T-helper 2 cell treated with Interferon-gamma antibody and Interleukin-4, amounts not matched to agents 5 μg/mL and 100 μg/mL, for 36 hours (primary cell): ENCODE measurements at places on chromosomes 7 and 10.

DNA sequence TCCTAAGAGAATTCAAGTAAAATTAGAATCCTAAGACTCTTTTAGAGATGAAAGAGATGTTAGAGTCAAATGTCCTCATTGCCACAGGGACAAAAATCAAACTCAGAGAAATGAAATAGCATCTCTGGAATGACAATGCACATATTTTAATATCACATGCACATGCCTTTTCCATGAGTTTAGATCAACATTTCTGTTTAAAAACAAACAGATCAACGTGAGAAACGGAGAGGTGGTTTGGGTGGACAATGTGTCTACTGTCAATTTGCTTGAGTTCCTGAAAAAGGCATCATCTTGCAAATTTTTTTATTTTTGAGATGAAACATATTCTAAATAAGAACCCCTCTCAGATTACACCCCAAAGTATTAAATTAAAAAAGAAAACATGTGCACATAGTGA lies 130.0 kb downstream of the CHRM2 start:
- no peaks in the 10 kb centered on the region for H3K27me3 ChIP-seq
- H3K27ac ChIP-seq: no peak overlapping the region
- no peaks in the 10 kb centered on the region for H3K36me3 ChIP-seq
- H3K4me3 ChIP-seq: no peak overlapping the region

DNA sequence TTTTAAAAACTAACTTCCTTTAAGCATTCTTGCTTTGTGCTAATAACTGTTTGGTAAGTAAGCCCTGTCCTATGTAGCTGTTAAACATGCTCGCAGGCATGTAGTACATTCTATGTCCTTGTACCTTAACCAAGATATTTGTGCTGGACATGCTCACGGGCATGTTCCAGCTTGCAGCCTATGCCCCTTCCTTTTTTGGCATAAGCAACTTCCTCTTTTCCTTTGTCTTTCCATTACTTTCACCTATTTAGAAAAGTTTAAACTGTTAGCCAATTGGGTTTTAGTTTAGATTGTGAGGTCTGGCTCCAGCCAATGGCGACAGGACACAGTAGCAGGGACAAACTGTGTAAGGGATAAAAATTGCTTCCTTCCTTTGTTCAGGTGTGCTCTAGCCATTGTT lies 14.4 kb upstream of the APBB1IP start:
- no peaks in the 10 kb centered on the region for H3K36me3 ChIP-seq
- peaks cover 7% of the 10 kb centered on the region for H3K27me3 ChIP-seq
- peaks cover under 1% of the 10 kb centered on the region for H3K4me1 ChIP-seq
- H3K4me3 ChIP-seq: no peak overlapping the region
- H3K27ac ChIP-seq: no peak overlapping the region

DNA sequence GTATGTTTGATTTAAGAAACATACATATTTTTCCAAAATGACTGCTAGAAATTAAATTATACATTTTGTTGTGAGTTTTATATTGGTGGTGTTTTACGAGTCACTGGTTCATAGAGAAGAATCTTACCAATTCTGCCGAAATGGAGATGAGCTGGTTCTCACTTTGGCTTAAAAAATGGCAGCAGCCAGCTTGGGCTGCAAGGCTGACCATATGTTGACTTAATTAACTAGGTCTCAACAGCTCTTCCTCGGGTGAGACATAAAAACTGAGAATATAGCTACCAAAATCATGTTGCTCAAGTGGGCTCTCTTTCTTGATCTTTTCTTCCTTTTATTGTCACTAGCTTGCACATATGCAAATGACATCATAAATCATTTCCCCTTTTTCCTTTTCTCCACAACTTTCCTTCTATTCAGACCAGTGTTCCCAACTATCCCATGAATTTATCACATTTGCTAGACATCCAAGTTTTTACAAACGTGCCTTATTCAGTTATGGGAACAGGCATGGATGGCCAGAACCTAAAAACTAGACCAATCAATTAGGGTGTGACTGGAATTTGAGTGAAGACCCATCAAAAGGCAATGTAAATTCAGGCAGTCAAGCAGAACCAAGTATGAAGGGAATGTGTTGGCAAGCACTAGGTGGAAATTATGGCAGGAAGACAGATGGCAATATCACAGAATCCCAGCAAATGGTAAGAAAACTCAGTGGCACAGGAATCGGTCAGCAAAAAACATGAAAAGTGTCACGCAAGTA lies 6.4 kb upstream of the TSPAN12 start:
- H3K4me1 ChIP-seq: no peaks in the 10 kb centered on the region
- H3K27ac ChIP-seq: no peak overlapping the region
- peaks cover 40% of the 10 kb centered on the region for H3K27me3 ChIP-seq
- H3K36me3 ChIP-seq: no peaks in the 10 kb centered on the region
- DNase-seq: no peak

- H3K27me3 ChIP-seq: no peaks in the 10 kb centered on the region
- no peak for DNase-seq
- H3K4me1 ChIP-seq: peaks cover 63% of the 10 kb centered on the region
- H3K4me3 ChIP-seq: peak overlapping the region; percentile 24
- H3K27ac ChIP-seq: peak overlapping the region; percentile 33
- H3K36me3 ChIP-seq: peaks cover 26% of the 10 kb centered on the region
These were observed 21.7 kb downstream of the RAB18 start for GRCh38 chr10:27525819-27526218.

DNA sequence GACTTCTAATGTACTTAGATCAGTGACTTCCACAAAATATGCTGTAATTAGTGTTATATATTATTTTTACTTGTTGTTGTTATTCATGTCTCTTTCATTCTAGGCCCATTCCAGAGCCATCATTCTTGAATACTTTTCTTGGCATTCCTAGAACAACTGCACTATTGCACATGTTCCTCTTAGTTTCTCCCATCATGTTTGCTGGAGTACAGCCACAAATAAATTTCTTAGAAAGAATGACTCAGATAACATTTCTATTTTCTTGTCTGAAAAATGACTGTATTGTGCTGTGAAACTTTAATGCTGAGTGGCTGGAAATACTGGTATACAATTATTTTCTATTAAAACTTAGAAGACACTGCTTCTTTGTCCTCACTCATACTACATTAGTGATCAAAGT lies 651.0 kb upstream of the STEAP1 start:
- no peaks in the 10 kb centered on the region for H3K4me1 ChIP-seq
- H3K36me3 ChIP-seq: no peaks in the 10 kb centered on the region
- H3K27ac ChIP-seq: no peak overlapping the region
- H3K27me3 ChIP-seq: no peaks in the 10 kb centered on the region
- no peak for DNase-seq

GRCh38 chr10:55374060-55374459 lies 573.0 kb upstream of the PCDH15 start:
- H3K36me3 ChIP-seq: no peaks in the 10 kb centered on the region
- H3K4me1 ChIP-seq: no peaks in the 10 kb centered on the region
- no peaks in the 10 kb centered on the region for H3K27me3 ChIP-seq
- DNase-seq: no peak
- H3K4me3 ChIP-seq: no peak overlapping the region

DNA sequence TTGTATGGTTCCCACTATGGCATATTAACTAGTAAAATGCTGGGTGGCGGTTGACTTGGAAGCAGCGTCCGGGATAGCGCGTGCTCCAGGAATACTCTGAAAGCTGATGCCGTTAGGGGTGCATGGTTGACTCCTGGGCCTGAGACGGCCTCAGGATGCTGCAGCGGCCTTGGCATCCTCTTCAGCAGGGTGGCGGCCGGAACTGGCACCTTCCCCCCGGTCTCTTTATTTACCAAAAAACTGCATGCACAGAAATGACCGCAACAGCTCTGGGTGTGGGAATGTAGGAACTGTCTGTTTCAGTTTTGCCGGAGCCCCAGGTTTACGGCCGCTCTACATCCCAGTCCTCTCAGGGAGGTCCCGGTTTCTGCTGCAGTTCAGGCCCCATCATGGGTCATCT lies 28.8 kb downstream of the PFKP start:
- peaks cover 52% of the 10 kb centered on the region for H3K4me1 ChIP-seq
- no peak for DNase-seq
- H3K4me3 ChIP-seq: peak overlapping the region; percentile 57
